ENCODE measurements at places on chromosomes 6 and 20.

- no peak for DNase-seq
These were observed 115.2 kb downstream of the BMP2 start for GRCh38 chr20:6882561-6883291.

DNA sequence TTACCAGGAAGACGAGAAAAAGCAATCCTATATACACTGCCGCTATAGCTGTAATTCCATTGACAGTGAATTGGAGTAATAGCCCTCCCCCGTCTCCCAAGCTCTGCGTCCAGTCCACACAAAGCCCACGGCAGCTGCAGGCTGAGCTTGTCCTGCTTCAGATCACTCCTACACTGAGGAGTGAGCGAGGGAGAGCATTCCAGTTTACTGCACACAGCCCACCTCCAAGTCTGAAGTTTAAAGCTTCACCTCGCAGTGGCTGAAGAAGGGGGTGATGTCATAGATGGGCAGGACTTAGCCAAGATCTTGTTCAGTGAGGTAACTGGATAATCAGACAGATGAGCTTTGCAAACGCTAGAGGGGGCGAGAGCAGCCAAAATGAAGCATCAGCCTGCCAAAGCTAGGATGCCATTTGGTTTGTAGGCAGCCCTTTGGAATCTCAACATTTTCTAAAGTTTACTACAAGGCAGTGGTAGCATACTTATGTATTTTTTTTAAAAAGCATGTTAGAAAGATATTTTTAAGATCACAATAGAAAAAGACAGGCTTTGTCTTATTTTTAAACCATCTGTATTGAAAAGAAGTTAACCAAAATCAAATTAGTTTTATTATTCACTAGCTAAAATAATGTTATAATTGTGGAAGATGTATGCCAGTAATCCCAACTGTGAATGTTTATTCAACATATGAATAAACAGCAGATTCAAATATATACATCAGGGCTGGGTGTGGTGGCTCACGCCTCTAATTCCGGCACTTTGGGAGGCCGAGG is at the start of gene FLRT3:
Gene FLRT3, minus strand, starts transcription at position 213 of the 772 bp plus-strand sequence. CDS start 10,106 bp downstream, outside the sequence.
- DNase-seq: peak; percentile 72

DNA sequence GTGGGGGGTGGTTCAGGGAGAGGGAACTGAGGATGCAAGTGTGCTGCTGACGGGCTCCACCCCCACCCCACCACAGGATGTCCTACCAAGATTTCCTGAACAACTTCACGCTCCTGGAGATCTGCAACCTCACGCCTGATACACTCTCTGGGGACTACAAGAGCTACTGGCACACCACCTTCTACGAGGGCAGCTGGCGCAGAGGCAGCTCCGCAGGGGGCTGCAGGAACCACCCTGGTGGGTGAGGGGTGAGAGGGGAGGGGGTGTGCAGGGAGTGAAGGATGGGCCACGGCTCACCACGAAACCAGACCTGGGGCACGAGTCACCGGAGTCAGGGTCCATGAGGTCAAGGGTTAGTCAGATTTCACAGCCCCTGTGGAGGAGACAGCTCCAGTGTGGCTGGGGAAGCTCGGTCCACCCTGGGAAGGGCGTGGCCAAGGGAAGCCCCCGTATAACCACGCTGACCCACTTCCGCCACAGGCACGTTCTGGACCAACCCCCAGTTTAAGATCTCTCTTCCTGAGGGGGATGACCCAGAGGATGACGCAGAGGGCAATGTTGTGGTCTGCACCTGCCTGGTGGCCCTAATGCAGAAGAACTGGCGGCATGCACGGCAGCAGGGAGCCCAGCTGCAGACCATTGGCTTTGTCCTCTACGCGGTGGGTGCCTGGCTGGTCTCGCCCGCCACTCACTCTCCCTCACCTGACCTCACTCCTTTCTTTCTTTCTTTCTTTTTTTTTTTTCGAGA is 18.3 kb downstream of the CAPN11 start:
- no peak for DNase-seq

DNA sequence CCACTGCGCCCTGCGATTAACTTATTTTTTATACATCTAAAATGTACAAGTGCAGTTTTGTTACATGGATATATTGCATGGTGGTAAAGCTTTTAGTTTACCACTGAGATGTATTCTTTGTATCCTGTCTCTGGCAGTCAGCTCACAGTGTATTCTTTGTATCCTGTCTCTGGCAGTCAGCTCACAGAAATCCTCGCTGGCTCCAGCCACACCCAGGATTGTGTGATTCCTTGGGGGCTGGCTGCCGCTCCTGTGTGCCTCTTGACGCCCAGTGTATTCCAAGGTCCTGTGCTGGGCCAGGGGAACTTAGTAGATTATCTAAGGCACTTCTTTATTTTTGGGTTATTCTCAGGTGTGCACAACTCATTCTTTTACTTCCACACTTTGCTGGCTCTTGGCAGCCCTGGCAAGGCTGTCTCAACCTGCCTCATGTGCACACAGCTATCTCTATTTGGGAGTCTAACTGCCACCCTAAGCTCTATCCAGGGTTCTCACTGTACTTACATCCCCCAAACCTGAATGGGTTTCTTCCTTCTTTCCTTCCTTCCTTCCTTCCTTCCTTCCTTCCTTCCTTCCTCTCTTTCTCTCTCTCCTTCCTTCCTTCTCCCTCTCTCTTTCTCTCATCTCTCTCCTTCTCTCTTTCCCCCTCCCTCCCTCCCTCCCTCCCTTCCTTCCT is 12.4 kb upstream of the RNF24 start:
- no peak for DNase-seq

DNA sequence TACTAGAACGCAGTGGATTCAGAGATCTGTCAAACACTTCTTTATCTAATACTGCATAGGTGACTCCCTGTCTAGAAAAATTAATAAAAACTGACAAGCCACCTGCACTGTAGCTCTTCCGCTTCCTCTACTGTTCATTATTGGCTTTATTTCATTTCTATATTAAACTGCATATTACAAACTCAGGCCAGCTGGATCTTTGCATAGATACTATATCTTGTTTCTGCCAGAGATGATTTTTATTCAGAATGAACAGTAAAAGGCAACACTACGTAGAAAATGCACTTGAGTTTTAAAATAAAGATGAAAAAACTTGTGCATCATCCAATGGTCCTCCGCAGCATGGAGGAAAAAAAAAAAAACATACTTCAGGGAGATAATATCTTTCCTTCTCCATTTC is 508.3 kb downstream of the PRKN start:
- no peak for DNase-seq

- DNase-seq: no peak
These were observed 373.7 kb downstream of the DOK5 start for GRCh38 chr20:54848984-54849538.

DNA sequence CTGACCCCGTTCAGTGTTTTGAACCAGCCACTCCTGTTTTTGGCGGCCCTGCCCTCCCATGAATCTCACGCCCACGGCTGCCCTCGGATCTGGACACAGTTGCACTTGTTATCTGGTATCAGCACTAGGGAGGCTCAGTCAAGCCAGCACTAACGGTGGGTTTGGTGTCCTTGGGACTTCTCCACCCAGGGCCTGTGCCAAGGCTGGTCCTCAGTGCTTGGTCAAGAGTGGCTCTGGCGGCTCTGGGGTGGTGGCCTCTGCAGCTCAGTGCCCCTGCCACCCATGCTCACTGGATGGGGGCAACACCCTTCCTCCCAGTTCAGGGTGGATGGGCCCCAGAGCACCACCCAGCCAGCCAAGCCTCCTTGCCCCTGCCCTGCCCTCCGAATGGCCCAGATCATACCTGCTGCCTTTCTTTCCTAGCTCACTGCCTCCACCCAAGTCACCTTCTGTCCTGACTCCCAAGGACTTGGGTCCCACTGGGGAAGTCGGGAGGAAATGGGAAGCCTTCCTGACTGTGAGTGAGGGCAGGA is 54.7 kb downstream of the SSR1 start:
- DNase-seq: no peak

GRCh38 chr6:18076231-18076630 is 46.2 kb downstream of the NHLRC1 start:
- no peak for DNase-seq

DNA sequence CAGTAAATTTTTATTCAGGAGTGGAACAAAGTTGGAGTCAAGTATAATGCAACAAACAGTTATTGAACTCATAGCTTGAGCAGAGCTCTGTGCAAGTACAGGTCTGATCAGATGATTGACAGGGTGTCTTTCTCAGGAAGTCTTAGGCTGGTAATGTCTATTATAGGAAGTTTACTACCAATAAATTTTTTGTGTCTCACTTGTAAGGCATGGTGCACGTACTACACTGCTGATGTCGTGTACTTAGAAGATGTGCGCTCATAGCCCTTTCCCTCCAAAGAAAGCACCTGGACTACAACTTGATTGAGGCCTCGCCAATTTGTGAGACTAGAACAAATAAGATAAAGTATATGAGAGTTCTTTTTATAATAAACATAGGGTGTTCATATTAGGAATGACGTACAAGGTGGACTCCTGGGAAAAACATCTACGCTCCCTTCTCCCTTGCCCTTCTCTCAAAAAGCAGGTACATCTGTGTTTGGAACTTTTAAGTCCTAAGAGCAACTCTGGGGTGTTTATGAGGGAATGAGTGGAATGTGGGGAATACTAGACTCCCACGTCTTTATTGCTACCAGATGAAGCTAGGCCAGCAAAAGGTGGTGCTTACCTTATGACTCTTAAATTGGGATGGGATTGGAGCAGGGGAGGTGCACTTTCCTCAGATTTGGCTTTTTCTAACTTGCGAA is 1.5 kb downstream of the NDUFAF5 start:
- DNase-seq: no peak

DNA sequence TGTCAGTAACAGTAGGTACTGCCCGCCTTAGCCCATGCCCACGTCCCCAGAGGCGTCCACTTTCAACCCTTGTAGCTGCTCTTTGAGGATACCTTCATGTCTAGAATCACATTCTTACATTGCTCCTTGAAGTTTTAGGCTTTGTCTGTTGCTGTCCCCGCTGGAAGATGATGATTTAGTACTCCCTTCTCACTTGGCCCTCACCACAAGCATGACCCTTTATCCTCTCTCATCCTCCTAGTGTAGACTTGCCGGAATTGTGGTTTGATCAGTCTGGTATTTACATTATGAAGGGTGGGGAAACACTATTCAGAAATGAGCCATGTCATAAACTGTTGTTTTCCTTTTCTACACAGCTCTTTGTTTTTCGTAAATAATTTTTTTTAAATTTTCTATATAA is 87.4 kb downstream of the ARID1B start:
- no peak for DNase-seq

DNA sequence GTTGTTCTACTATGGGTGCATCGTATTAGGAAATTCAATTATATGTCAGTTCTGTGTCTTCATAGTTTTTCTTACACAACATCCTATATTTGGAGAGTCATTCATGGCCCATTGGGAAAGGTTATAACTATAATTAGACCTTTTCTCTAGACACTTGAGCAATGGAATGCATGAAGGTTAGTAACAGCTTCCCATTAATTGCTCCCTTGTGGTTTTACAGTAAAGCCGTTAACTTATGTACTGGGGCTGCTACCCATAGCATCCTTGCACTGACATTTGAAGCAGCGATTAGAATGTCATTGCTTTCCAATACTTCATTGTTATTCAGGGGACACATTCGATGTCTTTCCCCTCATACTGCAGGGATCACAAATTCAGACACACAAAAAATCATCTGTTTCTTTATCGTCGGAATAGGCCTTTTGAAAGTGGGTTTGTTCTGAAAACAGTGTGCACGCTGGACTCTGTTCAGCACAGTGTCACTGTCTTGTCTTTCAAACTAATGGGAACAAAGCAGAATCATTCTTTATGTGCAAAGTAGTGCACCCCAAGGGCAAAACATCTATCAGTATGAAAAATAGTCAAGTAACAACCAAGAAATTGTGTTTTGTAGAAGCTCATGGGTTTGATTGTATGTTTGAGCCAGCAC is 634.3 kb upstream of the MAP3K7 start:
- DNase-seq: no peak

DNA sequence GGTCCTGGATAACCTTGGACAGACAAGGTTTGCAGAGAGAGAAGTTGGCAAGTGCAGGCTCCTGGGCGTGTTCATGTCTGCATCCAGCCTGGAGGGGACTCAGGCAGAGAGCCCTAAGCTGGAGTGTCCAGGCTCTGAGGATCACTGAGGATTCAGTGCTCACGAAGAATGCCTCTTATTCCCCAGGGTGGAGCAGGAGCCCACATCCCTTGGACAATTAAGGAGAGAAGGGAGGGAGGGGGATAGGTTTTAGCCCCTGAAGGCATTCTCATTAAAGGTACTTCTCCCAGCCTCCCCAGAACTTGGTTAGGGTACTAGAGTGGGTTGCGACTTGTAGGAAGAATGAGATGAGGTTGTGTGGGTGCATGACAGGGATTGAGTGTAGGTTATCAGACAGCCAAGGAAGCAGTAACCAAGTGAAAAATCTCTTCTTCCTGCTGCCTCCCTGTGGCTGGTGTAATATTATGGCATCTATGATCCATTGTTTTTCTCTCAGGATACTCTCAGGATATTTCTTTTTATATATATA is 680 bp downstream of the HLA-DPB1 start:
- no peak for DNase-seq

GRCh38 chr6:157921685-157922367 is 59.8 kb upstream of the SYNJ2 start:
- DNase-seq: no peak

GRCh38 chr6:161407115-161407514 is 133.3 kb upstream of the AGPAT4 start:
- no peak for DNase-seq

DNA sequence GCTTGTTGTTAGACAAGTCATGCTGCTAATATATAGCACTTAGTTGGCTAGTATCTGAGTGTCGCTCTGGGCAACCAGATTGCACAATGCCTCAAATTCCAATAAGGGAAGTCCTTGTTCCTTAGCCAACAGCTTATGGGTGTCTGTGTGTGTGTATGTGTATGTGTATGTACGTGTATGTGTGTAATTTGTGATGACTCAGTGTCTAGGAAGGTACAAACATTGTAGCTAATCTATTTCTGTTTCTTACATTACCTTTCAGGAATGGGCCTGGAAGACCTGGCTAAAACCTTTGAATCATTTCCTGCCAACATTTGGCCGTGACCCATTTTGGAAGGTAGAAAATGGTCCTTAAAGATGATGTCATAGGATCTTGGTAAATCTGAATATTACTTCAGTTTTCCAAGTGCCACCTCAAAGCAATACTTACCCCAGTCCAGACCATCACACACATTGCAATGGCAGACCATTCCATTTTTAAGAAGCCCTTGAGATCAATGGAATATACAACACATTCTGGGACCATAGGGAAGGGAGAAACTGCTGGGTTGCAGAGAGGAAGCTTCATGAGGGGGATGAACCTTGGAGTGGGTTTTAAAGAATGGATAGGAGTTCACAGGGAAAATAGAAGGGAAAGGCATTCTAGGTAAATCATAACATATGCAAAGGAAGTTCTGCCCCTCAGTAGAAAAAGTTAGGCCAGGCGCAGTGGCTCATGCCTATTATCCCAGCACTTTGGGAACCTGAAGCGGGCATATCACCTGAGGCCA is 25.1 kb downstream of the NEDD9 start:
- no peak for DNase-seq

GRCh38 chr6:129312880-129313279 is 397.1 kb downstream of the ARHGAP18 start:
- no peak for DNase-seq
